ENCODE measurements at places on chromosomes 3 and 15. TPM values are rescaled to one million over a fixed set of nuclear protein-coding genes. Genes with fewer than 3 reads are reported as not detected.
A peak's percentile ranks its signal among the peaks of the same experiment; 100 is the strongest.

The WDR49 gene
- 0.86 TPM for total RNA-seq

The LIPC gene
- not detected for total RNA-seq

DNA sequence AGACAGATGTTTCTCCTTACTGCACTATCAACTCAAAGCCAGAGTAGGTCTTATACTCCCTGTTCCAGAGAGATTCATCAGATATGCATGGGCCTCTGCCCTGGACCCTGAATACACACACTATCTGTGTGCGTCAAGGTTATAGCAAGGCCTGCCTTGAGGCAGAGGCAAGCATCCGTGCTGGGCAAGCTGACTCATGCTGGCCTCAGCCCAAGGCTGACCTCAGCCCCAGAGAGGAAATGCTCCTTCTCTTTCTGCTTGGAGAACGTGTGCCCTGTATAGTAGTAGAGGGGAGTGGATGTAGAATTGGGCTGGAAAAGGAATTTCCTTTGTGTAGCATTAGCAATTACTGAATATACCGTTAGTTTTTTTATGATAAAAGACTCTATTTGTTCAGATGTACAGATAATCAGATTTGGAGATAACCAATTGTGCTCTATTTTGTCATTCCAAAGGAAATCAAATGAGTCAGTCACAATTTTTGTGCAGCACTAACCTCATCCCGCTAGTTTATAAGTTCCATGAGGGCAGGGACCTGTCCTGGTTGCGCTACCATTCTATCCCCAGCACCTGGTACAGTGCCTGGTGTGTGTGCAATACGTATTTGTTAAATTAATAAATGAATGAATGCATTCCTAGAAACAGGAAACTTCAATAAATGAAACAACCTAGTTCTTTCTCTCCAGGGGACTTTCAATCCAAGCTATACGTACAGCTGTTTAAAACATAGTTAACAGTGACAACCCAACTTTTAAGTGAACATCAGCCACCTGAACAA, 13.3 kb upstream of the PAQR9 start:
- DNase-seq = peak; percentile 90
- no peaks in the 10 kb centered on the region for H3K27me3 ChIP-seq
- peak overlapping the region; percentile 27 for H3K27ac ChIP-seq
- peaks cover 13% of the 10 kb centered on the region for H3K4me1 ChIP-seq

The TMEM40 gene
- 4.4 TPM for total RNA-seq

The SLC22A14 gene
- total RNA-seq = 0.64 TPM

The CCR8 gene
- total RNA-seq = not detected
